Inflammatory macrophage treated with lipopolysaccharide for 1 hour (primary cell): ENCODE measurements at places on chromosomes 1 and 21.

DNA sequence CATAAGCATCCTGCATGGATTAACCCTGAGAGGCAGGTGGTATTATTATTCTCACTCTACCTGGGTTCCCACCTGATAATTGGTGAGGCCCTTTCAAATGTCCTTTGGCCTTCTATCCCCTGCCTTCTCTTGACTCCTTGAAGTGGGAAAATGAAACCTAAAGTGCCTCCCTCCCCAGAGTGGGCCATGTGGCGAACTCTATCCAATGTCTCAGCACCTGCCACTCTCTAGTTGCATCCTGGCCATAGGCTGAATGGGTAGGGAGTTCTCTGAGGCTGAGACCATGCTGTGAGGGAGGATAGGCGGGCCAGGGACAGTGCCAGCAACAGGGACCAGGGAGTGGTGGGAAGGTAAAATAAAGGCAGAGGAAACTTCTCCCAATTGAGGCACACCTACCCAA is 35.3 kb downstream of the ELF3 start:
- DNase-seq: no peak

GRCh38 chr1:231701306-231701705 is 74.7 kb downstream of the DISC1 start:
- no peak for DNase-seq

DNA sequence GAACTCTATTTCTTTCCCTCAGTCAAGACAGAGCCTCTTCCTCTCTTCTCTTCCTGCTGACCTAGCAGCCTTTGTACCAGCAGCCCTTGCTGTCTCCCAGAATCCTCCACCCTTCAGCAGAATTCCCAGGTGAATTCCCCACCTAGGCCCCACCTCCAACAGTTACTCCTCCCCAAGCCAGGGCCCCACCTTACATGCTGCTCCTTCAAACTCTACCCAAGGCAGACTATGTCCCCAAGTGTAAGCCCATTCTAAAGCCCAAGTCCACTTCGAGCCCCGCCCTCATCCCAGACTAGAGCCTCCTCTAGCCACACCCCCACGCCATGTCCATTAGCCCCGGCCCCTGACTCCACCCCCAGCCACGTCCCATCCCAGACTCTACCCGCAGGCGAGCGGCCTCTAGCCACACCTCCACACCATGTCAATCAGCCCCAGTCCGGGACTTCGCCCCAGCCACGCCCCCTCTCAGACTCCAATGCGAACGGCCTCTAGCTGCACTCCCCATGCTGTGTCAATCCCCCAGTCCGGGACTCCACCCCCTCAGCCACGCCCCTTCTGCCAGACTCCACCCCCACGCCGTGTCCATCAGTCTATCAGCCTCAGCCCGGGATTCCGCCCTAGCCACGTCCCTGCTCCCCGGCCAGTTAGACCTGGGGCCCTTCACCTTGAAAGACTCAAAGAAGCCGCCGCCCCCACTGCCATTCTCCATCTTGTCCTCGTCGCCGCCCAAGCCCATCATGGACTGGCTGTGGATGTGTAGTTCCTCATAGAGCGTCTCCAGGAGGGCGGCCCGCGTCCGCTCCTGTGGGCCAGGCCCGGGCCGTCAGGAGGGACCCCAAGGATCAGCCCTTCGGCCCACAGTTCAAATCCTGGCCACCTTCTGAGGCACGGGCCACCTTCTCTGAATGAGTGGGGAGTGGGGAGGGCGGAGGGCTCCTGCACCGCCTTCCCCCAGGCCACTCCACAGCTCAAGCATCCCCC is 61.3 kb downstream of the RAP1GAP start:
- peak; percentile 80 for DNase-seq

DNA sequence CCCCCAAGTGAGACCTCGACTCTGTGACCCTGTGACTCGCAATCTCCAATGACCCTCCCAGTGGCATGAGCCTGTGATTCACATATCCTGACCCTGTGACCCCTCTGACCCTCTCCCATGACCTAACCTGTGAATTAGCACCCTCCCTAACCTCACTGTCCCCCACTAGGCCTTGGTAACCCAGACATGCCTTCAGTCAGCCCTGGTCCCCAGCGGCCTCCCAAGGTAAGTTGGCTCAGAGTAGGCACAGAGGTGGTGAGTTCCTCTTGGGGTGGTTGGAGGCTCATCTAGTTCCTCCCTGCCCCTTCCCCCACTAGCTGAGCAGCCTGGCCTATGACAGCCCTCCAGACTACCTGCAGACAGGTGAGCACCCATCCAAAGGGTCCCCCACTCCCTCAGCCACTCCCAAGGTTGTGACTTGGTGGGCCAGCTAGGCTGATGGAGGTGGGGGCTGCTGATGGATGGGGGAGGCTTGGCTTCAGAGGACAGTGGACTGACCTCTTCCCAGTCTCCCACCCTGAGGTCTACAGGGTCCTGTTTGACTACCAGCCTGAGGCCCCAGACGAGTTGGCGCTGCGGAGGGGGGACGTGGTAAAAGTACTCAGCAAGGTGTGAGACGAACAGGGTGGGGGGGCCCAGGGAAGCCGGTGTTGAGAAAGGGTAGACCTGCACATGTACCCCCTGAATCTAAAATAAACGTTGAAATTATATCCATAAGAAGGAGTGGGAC is 1.6 kb downstream of the SH3D21 start:
- DNase-seq: no peak

- no peak for DNase-seq
Measured at GRCh38 chr1:157574836-157575235, 22.5 kb upstream of the FCRL5 start.

DNA sequence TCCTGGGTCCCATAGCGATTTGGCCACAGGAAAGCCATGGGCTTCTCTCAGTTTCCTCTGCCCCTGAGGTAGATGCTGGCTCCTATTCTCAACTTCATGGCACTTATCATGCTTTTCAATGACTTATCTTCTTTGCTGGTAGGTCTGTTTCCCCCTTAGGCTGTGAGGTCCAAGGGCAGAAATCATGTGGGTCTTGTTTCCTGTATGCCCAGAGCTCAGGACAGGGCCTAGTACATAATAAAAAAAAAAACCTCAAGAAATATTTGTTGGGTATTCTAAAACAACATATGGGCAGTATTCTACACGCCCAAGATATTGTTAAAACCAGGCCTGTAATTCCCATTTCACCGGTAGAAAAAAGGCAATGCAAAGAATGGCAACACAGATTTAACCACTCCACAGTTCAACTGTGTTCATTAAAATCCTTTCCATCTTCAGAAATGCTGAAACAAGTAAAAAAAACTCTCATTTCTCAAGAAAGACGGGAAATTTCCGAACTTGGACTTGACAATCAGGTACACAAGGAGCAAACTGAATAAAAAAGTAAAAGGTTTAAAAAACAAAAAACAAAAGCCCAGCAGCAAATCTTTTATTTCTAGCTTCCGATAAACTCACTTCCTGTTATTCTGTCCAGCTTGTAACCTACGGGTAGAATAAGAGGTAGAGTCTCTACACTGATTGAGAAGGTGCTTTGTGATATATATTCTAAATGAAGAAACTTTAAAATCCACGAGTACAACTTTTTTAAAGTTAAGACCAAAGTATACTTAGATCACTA is 6.3 kb upstream of the TDRD10 start:
- DNase-seq: no peak

DNA sequence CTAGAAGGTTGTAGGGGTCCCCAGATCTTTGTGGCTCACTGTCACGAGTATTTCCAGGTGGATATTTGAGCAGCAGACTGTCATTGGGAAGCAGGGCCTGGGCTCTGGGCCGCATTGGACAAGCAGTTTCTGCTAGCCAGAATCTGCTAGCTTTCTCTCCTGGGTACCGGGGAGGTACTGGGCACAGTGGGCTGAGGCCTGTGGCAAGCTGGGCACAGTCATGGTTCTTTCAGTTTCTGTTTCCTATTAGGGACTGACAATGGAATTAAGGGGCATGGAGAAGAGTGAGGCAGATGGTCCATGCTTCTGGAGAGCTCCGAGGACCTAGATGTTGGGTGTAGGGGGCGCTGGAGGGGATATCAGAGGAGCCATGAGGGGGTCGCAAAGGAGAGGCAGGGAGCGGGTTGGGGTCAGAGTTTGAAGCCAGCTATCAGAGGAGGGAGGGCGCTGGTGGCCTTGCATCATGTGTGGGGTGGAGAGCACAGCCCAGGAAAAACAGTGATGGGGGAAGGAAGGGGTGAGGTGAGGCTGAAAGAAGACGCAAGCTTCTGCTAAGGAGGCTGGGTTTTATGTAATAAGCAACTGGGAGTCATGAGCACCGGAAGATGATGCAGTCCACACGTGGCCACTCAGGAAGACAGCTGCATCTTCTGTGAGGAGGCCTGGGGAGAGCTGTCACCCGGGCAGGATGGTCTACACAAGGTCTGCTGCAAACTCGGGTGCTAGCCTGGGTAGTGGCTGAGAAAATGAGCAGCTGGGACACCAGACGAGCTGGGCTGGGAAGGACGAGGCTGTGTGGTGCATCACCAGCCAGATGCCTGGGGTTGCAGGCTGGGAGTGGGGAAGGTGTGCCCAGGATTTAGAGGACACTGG is 72.7 kb downstream of the IER5 start:
- DNase-seq: peak; percentile 60

- DNase-seq: no peak
Measured at GRCh38 chr1:5910276-5910620, 82.0 kb downstream of the NPHP4 start.

DNA sequence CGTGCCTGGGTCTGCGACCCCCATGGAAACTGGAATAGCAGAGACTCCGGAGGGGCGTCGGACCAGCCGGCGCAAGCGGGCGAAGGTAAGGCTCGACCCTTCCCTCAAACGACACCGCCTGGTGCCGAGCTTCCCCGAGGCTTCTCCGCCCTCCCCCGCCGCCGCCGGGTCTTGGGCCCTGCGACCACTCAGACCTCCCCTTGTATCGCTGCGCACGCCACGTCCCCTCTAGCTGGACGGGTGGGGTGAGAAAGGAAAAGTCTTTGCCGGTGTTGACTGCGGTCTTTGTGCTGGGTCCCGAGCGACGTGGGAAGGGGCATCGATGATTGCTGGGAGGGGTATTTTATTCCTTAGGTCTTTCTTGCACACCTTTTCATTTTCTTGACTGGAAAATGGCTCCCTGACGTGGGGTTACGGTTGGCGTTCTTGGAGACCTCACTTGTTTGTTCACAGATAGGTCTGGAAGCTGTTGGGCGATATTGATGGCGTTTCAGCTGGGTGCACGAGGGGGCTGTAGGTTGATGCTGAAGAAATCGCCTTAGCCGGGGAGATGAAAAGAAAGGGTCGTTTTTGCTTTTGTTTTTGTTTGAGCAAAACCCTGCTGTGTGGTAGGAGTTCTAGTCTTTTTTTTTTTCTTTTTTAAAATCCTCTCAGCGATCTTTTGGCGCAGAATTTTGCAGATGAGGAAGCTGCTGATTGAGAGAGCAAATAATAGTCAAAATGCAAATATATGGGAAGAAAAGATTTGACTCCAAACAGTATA is 776 bp downstream of the KDM1A start:
- peak; percentile 17 for DNase-seq

DNA sequence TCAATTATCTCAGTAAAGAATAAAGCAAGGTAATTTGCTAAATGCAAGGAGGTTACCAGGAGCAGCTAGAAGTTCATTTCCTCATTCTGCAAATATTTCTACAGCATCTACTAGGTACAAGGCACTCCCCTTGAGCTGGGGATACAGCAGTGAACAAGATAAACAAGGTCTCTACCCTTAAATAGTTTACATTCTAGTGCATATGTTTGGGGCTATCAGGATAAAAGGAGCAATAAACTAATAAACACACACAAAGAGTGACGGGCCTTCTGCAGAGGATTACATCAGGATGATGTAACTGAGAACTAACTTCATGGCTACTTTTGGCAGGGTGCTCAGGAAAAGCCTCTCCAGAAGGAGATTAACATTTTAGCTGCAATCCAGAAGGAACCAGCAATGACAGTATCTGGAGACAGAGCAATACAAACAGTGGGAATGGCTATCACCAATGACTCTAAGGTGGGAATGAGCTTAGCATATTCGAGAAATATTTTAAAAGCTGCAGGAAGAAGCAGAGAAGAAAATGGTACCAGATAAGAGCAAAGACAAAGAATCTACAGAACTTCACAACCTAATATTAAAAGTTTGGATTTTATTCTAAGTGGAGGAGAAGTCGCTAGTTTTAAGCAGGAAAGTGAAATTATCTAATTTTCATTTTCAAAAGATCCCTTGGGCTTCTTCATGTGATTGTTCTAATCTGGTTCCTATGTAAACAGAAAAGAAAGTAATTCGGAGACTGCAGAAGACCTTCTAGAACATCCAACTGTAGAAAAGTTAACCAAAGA is 25.8 kb downstream of the TP53BP2 start:
- DNase-seq: no peak

- no peak for DNase-seq
Measured at GRCh38 chr1:78831731-78832360, 174.7 kb downstream of the ADGRL4 start.

- DNase-seq: no peak
Measured at GRCh38 chr1:28032281-28032680, 56.1 kb downstream of the EYA3 start.

GRCh38 chr1:167627615-167627864 is 2.5 kb upstream of the RCSD1 start:
- DNase-seq: peak; percentile 64

- no peak for DNase-seq
Measured at GRCh38 chr1:31261916-31262315, 22.2 kb upstream of the NKAIN1 start.

- no peak for DNase-seq
Measured at GRCh38 chr1:62188111-62188510, 6.5 kb upstream of the L1TD1 start.

DNA sequence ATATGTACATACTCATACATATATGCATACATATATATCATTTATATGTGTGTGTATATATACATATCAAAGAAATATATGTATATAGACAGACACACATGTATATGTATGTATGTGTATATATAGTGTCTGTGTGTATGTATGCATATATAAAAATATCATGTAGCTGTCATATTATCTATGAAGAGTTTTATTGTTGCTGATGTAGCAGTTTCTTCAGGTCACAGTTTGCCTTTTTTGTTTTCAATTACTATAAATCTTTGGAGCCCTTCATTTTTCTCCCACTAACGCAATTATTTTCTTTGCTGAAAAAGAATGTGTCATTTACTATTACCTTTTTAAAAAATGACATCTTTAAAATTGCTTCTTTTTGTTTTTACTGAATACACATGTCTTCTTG is 904.5 kb downstream of the PLA2G4A start:
- no peak for DNase-seq

- no peak for DNase-seq
Measured at GRCh38 chr1:204979891-204980649, 62.9 kb upstream of the CNTN2 start.

DNA sequence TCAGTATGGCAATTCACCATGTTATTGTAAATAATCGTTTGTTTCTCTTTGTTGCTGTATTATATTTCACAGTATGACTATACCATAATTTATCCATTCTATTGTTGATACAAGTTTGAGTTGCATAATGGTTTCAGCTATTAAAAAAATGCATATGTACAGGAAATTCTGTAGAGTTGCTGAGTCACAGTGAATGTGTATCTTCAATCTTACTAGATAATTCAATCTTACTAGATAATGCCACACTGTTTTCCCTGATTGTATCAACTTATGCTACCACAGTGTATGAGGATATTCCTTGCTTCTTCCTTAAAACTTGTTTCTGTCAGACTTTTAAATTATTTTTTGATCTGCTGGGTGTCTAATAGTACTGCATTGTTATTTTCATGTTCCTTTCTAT is 3.5 kb upstream of the COA6 start:
- DNase-seq: peak; percentile 52

DNA sequence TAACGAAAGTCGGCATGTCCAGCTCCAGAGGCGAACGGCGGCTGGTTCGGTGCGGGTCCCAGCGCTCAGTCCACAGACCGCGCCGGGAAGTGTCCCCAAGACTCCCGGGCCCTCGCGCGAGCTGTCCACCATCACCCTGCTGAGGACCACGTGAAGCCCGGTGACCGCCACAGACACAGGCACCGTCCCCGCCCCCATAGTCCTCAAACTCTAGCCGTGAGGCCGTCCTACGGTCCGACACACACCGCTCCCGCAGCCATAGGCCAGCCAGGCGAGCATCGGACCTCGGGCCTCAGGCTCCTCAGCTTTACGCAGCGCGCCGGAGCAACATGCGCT is 535 bp downstream of the SETD4 start:
- peak; percentile 36 for DNase-seq
